ENCODE measurements at places on chromosomes 3 and 15.

DNA sequence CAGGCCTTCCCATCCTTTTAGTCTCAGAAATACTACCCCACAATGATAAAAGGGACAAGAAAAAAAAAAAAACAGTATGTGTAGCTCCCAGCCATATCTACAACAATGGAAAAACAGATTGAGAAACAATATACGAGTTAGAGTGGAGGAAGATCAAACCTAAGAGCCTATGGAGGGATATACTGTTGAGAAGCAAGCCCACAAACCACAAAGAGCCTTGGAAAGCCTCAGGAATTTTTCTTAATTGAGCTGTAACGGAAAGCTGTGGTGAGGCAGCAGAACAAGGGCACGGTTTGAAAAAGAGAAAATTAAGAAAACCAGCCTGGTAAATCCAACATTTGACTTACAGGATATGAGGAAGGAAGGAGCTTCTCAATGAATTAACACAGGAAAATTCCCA lies 21.4 kb downstream of the KPNA1 start:
- no peak for DNase-seq

- no peak for DNase-seq
Measured at GRCh38 chr3:4409971-4410573, 57.0 kb downstream of the SUMF1 start.

GRCh38 chr3:193826159-193826795 lies 233.3 kb downstream of the OPA1 start:
- no peak for DNase-seq

- DNase-seq: no peak
Measured at GRCh38 chr3:24069045-24069444, 124.0 kb downstream of the NR1D2 start.

DNA sequence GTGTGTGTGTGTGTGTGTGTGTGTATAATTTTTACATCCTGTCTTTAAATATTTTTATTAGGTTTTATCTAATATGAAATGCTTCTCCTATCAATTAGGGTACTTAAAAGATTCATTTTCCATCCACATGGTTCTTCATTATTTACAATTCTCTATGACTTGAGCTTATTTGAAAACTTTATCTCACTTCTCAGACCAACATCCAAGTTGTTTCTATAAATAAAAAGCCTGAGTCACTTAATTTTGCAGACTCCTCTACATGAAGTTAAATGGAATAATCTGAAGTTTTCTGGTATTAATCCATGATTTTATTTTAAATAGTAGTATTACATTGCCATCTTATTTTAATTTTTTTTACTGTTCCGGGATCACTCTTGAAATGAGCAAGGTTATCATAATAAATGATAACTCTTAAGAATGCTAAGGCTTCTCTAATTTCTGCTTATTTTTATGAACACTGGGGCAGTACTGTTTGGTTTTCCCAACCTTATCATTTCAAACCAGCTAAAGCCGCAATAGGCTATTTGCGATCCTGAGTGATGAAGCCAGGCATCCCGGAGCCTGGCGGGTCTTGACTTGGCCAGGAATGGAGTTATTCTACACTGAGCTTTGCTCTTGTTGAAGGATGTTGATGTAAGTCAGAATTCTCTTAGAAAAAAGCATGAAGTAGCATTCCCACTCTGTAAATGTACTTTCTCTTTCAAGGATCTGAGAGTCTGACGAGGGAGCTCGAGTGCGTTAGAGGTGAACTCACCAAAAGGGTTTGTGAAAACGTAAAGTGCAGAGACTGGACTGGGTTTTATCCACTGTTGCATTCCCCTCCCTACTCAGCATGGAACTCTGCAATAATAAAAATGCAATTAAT lies 220.2 kb upstream of the LRTM1 start:
- DNase-seq: no peak

DNA sequence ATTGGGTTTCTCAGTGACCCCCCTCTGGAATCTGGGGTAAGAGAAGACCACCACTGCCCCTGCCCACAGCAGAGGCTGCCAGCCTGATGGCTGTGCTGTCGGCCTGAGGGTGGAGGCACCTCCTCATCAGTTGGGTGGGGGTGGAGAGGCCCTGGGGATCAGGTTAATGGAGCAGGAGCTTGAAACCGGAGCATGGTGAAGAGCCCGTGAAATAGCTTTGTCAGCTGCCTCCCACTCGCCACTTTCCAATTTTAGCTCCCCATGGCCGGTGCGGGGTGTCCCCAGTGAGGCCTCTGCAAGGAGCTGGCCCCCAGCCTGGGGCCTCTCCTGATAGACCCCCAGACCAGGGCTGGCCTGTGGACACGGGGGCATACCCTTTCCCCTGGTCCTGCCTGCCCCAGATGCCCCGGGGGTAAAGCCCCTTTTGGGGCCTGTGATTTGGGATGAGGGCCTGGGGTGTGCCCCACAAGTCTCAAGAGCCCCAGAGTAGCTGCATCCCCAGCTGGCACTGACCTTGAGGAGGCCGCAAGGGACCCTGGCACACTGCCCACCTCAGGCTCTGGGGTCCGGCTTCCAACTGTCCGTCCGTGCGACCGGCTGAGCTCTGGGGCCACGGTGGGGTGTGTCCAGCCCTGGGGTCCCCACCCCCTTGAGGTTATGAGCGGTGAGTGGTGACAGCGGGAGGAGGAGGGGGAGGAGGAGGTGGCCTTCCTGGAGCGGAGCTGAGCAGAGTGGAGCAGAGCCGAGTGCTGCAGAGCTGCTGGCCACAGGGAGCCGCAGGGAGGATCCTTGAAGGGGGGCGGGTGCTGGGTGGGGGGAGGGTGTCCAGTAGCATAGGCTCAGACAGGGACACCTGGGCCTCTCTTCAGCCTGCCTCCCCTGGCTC lies at the start of gene HHATL:
Gene HHATL, minus strand, starts transcription at position 733 of the 886 bp plus-strand sequence. CDS start 1,972 bp downstream, outside the sequence.
- peak; percentile 10 for DNase-seq

- DNase-seq: no peak
Measured at GRCh38 chr3:10514407-10515069, 9.2 kb upstream of the ATP2B2 start.

DNA sequence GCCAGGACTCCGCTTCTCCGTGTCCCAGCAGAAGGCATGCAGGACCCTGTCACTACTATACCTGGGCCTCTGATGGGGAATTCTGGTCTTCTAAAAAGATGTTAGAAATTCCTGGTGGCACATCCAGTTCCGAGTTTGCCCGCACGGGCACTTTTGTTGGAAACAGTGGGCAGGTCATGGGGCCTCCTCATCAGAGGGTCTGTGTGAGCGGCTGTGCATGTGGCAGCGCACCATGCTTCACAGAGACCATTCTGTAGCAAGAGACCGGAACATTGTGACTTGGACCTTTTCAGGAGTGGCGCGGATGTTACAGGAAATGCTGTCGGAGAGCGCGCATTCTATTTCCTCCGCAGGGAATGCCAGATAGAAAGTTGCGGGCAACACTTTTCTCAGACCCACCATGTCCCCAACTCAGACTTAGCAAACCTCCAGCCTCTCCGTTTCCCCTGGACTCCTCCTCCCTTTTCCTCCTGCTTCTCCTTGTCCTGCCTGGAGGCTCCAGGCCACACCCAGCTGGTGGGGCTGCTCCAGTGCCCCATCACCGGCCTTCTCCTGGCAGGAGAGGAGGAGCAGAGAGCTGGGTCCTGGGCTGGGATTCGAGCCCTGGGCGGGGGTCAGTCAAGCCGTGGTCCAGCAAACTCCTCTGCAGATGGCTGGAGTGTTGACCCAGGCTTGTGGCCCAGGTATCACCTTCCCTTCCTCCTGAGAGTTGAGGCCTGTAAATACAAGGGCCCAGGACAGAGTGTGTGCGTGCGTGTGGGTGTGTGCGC lies 46.6 kb downstream of the KLF13 start:
- no peak for DNase-seq

- no peak for DNase-seq
Measured at GRCh38 chr3:64650096-64650622, 37.6 kb downstream of the ADAMTS9 start.

DNA sequence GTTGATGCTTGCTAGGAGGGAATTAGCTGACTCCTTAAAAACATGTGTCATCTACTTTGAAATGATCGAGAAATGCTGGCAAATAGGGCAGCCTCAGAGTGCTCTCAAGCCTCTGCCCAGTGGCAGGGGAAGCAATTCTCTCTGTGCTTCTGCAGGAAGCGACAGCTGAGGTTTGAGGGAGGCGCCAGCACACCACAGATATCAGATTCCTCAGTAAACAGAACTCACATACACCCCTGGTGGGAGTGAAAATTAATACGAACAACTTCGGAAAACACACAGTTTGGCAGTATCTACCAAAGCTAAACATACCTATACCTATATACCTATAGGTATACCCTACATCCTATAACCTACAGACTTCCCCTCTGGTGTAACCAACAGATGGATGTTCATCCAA lies 61.3 kb downstream of the NSMCE3 start:
- DNase-seq: peak; percentile 24

DNA sequence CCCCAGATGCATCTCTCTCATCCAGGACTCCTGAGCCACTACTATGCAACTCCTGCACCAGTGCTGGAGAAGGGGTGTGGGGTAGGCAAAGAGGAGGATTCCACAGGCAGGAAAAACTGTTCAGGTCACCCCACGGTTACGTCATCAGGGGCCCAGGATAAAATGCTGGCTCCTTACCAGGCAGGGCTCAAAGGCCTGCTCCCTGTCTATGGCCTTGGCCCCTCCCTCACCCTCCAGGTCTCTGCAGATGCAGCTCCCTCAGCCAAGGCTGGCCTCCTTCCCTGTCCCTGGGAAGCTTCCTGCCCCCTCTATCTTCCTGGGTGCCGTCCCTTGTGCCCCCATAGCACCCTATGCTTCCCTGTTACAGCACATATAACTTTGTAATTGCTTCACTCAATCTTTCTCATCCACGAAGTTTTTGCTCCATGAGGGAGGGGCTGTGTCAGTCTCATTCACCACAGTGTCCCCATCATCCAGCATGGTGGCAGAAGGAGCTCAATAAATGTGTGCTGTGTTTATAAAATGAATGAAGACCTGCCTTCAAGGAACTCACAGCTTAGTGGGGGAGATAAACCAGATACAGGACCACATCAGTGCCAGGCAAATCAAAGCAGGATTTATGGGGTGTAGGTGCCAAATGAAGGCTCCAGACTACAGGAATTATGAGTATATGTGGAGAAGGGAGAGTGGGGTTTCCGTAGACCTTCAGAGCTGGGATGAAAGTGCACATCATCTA lies 18.6 kb downstream of the KBTBD13 start:
- no peak for DNase-seq

DNA sequence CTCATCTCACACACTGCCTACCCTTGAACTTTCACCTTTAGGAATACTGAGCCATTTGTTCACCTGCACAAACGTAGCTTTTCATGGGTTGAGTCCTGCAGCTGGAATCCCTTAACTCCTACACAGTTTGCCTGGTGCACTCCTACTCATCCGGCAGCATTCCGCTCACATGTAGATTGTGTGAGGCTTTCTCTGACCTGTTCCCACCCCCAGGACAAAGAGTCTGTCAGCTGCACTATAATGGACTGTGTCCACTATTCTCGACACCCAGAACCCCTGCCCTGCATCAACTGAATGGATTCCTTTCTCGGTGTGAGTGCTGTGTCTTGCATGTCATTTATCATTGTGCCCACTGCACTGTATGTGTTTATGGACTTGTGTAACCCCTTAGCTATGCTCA lies 54.9 kb downstream of the EPHB3 start:
- no peak for DNase-seq

GRCh38 chr3:118980832-118981231 lies 53.8 kb downstream of the IGSF11 start:
- no peak for DNase-seq

GRCh38 chr3:126035362-126036050 lies 48.4 kb downstream of the SLC41A3 start:
- DNase-seq: no peak

DNA sequence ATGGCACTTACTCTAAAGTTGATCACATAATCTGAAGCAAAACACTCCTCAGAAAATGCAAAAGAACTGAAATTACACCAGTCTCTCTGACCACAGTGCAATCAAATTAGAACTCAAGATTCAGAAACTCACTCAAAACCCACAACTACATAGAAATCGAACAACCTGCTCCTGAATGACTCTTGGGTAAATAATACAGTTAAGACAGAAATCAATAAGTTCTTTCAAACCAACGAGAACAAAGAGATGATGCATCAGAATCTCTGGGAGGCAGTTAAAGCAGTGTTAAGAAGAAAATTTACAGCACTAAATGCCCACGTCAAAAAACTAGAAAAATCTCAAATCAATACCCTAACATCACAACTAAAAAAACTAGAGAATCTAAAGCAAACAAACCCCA lies 227.2 kb downstream of the CTNNB1 start:
- DNase-seq: no peak

GRCh38 chr3:28476194-28476593 lies 127.6 kb upstream of the AZI2 start:
- no peak for DNase-seq

DNA sequence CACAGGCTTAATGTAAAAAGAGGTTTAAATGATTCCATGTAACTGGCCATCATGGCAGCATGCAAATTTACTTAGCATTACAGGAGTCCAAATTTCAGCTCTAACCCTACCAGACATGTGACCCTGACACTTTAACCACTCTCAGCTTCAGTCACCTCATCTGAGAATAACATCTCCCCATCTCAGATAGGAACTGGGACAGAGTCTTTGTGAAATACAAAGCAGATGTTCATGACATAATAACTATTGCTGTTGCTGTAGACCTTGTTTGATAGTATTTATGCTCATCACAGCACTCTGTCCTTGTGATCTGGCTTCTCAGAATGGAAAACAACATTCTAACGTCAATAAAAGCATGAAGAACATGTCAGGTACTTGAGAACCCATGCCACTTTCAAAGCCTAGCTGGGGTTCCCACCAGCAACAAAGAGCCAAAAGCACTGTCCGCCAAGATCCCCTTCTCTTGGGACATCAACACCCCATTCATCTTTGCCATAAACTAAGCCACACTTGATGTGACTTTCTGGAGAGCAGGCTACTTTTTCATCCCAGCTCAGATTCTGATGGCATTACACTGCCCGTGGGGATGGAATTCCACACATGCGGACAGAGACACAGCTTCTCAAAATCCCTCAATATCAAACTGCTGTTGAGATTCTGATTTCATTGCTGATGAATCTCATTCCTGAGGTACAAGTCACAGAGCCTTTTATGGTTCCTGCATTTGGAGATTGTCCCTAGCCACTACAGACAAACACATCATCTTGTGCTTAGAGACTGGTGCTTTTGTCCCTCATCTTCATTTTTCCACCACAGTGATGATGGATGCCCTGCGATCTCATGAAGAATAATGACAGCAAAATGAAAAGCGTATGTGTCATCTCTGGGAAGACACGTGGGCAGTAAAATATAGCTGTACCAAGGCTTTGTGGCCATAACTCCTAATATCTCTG lies 202.7 kb downstream of the TNIK start:
- DNase-seq: no peak

Measured in activated naive CD4-positive, alpha-beta T cell treated with anti-CD3 and anti-CD28 coated beads, Interleukin-2, amount 10 ng/mL, durations not matched to agents 7 days and 5 days (primary cell).